GM13976 (cell line): ENCODE measurements at places on chromosomes 1 and 21.

DNA sequence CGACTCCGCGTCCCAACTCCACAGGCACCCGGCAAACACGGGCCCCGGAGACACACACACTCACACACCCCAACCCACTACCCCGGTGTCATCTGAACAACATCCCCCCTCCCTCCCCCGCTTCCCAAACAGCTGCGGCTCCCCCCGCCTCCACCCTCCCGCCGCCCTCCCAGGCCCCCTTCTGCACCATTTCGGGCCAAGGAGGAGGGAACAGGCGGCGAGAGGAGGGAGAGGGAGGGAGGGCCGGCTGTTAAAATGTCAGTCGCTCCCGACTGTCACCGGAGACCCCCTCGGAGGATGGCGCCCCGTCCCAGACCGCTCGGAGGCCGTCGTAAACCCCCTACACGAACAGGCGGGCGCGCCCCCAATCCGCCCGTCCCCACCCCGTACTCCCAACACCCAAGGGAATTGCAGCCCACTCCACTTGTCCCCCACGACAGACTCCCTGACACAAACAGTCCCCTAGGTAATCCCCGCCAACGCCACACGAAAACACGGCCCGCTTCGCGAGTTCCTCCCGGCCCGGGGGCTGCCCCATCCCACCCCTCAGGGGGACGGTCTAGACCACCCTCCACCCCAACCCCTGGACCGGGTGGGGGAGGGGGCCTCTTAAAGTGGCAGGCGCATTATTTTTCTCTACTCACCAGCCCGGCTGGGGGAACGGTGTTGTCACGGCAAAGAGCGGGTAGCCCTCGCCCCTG, 583 bp downstream of the MEF2D start:
- DNase-seq: no peak

DNA sequence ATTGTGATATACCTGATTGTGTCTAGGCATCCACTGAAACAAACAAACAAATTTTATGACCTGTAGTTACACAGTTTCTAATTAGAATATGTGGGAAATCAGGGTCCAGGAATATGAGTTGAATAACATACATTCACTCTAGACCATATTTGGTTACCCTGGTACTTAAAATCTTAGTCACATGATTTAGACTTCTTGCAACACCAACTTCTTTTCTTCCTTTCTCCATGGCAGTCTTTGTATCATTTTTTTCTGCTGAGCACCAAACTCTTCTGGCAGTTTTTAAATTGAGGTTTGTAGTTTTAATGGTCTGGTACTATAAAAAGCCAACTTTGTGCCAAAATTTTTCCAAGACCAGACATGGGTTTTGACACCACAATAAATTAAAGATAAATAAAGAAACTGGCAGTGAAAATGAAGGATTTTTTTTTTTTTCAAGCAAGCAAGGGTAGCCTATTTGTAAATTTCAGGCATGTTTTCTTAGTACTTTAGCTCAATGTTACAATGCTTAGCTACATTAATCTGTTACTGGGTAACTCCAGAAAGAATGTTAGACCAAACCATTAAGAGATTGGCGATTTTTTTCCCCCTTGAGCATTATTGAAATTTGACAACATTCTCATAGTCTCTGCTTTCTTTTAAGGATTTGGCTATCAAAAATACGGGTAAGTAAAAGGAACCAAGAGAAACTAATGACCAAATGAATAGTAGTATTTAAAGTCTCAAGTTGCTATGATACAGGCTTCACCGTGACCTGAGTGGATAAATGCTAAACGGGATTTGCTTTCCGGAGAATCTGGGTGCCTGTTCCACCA, 108.5 kb downstream of the NFIA start:
- no peak for DNase-seq

- DNase-seq: no peak
Observed at GRCh38 chr1:8431019-8431418, 113.1 kb downstream of the SLC45A1 start.

DNA sequence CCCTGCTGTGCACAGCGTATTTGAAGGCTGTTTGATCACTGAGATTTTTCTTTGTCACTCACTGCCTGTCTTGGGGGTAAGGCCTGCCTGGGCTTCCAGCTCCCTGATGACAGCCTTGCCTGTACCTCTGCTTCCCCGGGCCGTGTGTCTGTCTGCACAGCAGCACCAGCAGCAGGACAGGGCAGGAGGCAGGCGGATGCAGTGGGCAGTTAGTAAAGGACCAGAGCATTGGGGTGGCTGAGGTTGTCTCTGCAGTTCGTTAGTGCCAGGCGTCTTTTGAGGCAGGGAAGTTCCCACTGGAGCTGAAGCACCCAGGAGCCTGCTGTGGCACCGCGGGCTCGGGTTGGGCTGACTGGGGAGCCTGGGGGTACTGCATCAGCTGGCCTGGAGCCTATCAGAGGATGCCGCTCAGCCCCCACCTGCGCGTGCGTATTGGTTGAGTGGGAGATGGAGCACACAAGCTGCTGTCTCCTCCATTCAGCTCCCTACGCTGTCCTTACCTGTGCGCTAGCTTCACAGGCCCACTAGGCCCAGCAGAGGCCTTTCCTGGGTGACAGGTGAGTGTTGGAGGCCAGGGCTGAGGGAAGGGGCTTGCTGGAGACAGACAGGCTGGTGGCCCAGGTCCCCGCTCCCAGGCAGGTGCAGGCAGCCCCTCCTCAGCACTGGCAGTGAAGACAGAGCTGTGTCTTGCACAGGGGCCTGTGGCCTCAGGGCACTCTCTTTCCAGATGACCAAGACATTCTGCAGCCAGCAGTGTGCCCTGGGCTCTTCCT, 28.2 kb downstream of the SNAP47 start:
- DNase-seq: no peak

- DNase-seq: no peak
Observed at GRCh38 chr1:79079770-79080169, 73.2 kb upstream of the ADGRL4 start.

DNA sequence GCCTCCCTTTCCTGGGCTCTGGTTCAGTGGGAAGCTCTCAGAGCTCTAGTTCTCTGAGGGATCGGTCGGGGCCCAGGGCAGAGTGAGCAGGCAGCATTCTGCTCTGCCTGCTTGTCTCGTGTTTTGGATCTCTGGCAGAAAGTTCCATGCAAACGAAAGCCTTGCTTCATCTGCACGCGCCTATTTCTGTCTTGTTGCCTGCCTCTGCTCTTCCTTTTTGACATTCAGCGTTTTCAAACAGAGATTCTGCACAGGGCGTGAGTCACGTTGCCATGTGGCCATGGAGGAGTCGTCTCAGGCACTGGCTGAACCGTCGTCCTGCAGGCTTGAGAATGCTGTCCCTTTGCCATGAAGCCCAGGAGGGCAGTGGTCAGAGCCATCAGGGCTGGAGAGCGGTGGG, 20.3 kb downstream of the AJAP1 start:
- DNase-seq: no peak

DNA sequence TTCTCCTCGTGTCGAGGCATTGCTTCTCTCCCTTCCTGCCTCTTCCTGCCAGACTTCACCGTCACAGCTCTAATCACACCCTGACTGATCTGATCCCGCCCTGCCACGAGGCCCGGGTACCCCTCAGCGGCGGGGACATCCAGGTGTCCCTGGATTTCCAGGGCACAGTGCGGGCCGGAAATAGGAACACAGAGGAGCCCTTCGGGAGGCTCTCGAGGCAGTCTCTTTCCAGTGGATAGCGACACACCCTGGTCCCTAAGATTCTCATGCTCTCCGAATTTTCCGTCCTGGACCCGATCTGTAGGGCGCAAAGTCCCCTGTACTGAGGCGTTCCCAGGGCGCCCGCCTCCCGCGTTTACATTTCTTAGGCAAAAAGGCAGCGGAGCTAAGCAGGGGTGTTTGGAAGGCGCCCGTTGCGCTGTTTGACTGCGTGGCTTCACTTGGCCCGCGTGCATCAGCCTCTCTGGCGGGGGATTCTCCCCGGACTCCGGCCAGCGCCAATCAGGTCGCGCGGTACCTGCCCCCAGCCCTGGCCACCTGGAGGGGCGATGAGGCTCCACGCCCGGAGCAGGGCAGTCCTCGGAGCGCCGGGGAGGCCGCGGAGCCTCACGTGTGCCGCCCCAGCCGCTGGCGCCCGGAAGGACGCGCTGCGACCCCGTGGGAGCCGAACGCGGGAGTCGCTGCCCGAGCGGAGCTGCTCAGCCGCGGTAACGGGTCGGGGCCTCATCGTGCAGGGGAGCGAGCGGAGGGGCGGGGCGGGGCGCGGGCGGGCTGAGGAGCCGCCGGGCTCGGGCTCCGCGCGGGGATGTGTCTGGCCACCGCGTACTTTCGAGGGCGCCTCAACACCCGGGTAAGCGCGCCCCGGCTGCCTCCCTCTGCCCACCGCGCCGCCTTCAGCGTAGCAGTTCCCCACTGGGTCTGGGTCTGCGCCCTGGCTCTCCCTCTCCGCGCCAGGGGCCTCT, at the start of gene FAM163A:
TSS of gene FAM163A (plus strand) at position 575 of the 962 bp plus-strand sequence. CDS start 69,807 bp downstream, outside the sequence.
- peak; percentile 32 for DNase-seq

DNA sequence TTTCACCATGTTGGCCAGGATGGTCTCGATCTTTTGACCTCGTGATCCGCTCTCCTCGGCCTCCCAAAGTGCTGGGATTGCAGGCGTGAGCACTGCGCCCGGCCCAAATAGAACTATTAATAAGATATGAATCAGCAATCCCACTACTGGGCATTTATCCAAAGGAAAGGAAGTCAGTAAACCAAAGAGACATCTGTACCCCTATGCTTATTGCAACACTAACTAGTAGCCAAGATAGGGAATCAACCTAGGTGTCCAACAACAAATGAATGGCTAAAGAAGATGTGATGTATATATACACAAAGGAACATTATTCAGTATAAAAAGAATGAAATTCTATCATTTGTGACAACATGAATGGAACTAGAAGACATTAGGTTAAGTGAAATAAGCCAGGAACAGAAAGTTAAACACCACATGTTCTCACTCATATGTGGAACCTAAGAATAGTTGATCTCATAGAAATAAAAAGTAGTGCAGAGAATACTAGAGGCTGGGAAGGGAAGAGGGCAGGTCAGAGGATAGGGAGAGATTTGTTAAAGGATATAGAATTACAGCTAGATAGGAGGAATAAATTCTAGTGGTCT, 48.8 kb downstream of the XPR1 start:
- no peak for DNase-seq

DNA sequence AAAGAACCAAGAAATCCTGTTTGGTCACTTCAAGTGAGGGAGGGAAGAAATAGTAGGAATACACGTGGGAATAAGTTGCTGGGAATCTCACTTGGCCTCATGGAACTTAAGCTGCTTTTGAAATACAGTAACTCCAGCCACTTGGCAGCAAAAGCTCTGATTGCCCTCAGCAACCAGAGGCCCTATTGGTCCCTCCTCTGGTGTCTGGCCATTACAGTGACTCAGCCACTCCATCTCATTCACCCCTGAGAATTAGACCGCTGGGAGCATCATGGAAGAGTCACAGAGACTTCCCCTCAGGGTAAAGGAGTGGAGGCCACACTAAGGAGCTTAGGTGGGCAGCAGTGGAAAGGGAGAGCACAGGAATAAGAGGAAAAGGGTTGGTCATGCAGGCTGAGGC, 99.6 kb downstream of the ELAVL4 start:
- DNase-seq: no peak

- no peak for DNase-seq
Observed at GRCh38 chr1:209368864-209369598, 214.5 kb upstream of the CAMK1G start.

GRCh38 chr1:247295274-247295684, 36.4 kb downstream of the ZNF496 start:
- DNase-seq: no peak

DNA sequence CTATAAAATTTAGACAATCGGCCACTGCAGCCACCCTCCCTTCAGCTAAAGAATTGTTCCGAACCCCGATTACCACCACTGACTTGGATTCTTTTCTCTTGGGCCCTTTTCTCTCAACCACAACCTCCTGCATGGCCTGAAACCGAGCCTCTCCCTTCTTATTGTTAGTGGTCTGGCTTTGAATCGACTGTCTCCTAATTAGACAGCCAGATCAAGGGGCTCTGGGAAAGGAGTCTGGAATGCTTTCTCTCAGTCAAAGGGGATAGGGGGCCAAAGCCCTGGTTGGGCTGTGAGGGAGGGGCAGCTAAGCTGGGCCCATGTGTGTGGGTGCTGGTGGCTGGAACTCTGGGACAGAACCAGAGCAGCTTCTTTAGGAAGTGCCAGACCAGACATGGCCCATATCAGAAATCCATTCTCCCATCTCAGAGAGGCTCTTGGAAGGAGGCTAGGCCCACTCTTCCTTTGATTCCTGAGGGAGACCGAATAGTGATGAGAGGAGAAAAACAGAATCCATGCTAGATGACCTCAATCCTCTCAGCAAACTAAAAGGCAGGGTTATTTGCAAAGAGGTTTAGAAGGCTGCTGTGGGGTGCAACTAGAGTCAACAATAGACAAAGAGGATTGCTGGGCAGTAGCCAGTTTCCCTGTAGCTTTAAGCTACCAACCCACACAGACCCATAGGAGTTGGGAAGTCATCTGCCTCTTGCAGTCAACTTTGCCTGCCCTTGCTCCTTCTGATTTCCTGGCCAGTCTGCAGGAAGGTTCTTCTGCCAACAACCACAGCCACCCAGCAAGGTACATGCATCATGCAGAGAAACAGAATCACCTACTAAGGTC, 117.6 kb downstream of the AK5 start:
- DNase-seq: no peak

- peak; percentile 59 for DNase-seq
Observed at GRCh38 chr1:24949331-24949881, 19.3 kb upstream of the RUNX3 start.

DNA sequence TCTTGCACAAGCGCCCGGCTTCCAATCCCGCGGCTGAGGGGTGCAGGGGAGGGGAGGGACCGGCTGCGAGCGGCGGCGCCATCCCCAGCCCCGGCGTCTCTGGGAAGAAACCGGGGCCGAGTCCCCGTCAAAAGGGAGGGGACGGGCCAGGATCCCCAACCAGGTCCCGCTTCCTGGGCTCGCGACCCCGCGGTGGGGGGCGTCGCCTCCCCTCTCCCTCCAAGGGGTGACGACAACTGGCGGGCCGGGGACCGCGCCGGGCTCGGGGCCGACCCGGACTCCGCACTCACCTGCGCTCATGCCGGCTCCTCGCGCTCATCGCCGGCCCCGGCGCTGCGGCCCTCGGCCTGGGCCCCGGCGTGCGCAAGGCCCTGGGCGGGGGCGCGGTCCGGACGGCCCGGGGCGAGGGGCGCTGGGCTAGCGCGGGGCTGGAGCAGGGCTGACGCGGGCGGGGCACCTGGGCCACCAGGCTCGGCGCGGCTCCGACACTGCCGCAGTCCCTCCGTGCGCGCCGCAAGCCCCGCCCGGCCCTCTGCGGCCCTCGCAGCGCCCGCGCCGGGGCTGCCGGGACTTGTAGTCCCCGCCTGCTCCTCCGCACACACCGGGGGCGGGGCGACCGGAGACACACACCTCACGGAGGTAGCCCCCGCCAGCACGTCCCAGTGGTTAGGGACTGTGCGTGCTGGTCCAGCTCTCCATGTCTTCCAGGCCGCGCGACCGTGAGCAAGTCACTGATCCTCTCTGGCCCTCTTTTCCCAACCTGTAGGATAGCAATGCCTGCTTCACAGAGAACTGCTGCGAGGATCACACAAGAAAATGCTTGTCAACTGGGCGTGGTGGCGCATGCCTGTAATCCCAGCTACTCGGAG, at the start of gene ATP13A2:
TSS of gene ATP13A2 (minus strand) at position 490 of the 869 bp plus-strand sequence. CDS start at position 300, 190 bp downstream.
- DNase-seq: peak; percentile 93

DNA sequence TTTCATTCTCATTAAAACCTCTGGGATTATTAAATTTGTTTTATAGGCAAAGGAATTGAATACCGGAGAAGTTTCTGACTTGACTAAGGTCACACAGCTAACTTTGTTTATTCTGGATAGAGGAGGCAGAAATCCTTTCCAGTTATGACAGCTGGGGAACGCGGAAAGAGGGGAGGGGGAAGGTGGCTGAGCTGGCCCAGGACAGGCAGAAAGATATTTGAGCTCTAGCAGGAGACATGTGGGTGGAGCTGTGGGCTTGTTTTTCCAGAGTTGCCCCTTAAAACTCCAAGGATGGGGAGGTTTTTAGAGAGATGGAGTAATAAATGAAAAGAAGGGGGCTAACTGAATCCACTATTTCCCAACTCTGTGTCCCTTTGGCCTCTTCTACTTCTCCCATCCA, 27.8 kb downstream of the FOXD2 start:
- DNase-seq: no peak
